Tracheal epithelial cell (primary cell): ENCODE measurements at places on chromosomes 16 and 17. TPM values are rescaled to one million over a fixed set of nuclear protein-coding genes. Genes with fewer than 3 reads are reported as not detected.

Gene CA5A
- not detected in 2 replicates for total RNA-seq

Gene SRCIN1
- 0.24 and 1.7 TPM in 2 replicates for total RNA-seq

Gene KRT9
- total RNA-seq: 0.72 TPM in 1 of 2 replicates, not detected in the other

Gene KRT39
- total RNA-seq: not detected in 2 replicates

Gene ALOX12
- total RNA-seq: 0.24 TPM in 1 of 2 replicates, not detected in the other

Gene EFNB3
- 0.48 TPM in 1 of 2 replicates, not detected in the other for total RNA-seq

Gene C16orf95
- 1.7 and 1.9 TPM in 2 replicates for total RNA-seq

Gene SNX20
- total RNA-seq: not detected in 2 replicates
